ENCODE measurements at places on chromosomes 7 and 10.

- H3K27me3 ChIP-seq = peaks cover 10% of the 10 kb centered on the region
- no peaks in the 10 kb centered on the region for H3K4me1 ChIP-seq
- DNase-seq = no peak
Observed at GRCh38 chr7:21640105-21640504, 97.3 kb downstream of the DNAH11 start.

DNA sequence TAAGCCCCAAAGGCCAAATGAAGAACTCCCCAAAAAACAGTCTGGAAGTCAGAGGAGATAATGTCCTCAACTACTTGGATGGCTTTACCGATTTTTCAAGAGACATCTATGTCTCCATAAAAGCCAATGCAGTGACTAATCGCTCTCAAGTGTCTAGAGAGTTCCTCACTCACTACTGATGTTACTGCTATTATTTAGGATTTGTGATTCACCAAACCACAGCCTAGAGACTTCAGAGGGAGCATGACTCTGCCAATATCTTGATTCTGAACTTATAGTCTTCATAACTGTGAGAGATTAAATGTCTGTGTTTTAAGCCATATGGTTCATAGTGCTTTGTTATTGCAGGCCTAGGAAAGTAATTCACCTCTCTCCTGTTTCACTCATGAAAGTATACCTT, 160.2 kb downstream of the IPMK start:
- no peaks in the 10 kb centered on the region for H3K4me1 ChIP-seq
- H3K4me3 ChIP-seq = no peak overlapping the region
- H3K27me3 ChIP-seq = peaks cover 4% of the 10 kb centered on the region
- no peak overlapping the region for H3K27ac ChIP-seq
- no peaks in the 10 kb centered on the region for H3K36me3 ChIP-seq

DNA sequence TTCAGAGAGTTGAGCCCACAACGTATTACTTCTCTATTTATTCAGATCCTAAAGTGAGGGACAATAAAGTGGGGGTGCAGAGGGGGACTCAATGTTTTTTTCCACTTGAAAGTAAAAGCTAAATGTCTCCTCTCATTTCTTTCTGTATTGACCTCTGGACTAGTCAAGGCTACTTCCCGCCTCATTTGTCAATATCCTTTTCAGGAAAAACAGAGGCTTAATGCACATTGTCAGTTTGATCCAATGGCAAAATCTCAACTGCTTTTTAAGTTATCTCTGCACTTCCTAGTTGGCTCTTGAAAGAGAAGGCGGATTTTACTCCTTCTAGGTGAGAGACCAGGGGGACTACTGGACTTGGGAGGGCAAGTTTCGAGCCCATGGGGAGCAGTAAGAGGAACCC, 56.4 kb downstream of the HIPK2 start:
- H3K27ac ChIP-seq = no peak overlapping the region
- no peak overlapping the region for H3K4me3 ChIP-seq
- H3K4me1 ChIP-seq = peaks cover 9% of the 10 kb centered on the region
- DNase-seq = no peak
- no peaks in the 10 kb centered on the region for H3K27me3 ChIP-seq

DNA sequence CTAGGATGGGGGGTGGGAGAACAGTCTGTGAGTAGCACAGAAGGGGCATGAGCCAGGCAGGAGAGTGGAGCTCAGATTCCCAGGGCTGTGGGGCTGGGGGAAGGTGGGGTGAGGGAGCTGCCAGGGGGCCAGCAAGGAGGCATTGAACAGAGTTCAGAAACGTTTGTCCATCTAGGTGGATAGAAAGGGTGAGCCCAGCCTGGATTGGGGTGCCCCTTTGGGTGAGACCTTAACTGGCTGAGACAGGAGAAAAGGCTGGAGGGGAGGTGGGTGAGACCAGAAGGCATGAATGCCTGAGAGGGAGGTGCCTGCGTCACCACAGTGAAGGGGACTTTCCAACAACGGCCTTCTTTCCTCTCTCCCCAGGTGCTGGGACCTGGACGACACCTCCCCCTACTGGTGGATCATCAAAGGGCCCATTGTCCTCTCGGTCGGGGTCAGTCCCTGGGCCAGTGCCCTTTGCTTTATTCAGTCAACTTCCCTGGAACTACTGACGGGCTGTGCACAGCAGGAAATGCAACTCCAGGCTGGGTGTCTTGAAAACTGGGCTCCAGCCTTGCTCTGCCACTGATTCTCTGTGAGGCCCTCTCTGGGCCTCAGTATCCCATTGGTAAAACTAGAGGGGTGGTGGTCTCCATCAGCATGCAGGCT, 11.0 kb downstream of the GHRHR start:
- DNase-seq = peak; percentile 64
- no peak overlapping the region for H3K4me3 ChIP-seq
- H3K36me3 ChIP-seq = no peaks in the 10 kb centered on the region

GRCh38 chr10:116634126-116634975, 13.6 kb downstream of the PNLIPRP2 start:
- H3K4me1 ChIP-seq = no peaks in the 10 kb centered on the region
- no peak overlapping the region for H3K27ac ChIP-seq
- H3K27me3 ChIP-seq = peaks cover 6% of the 10 kb centered on the region
- H3K36me3 ChIP-seq = no peaks in the 10 kb centered on the region
- no peak overlapping the region for H3K4me3 ChIP-seq
- DNase-seq = no peak

DNA sequence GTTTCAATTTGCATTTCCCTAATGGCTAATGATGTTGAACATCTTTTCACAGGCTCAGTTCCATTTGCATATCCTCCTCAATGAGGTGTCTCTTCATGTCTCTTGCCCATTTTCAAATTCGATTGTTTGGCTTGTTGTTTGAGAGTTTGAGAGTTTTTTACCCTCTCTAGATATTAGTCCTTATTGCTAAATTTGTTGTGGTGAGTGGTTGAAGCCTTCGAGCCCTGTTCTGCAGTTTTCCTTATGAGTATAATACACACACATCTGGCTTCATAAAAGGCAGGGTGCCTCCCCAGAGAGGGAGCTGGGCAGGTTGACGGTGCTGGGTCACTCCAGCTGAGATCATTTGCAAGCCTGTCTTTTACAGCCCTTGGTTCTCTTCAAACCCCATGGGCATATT, 65.1 kb downstream of the RGS10 start:
- peaks cover 28% of the 10 kb centered on the region for H3K4me1 ChIP-seq
- no peaks in the 10 kb centered on the region for H3K36me3 ChIP-seq
- H3K4me3 ChIP-seq = no peak overlapping the region
- no peak overlapping the region for H3K27ac ChIP-seq

GRCh38 chr10:121325490-121326231, 272.6 kb downstream of the FGFR2 start:
- no peak overlapping the region for H3K4me3 ChIP-seq
- no peak overlapping the region for H3K27ac ChIP-seq
- H3K27me3 ChIP-seq = no peaks in the 10 kb centered on the region
- DNase-seq = no peak
- no peaks in the 10 kb centered on the region for H3K4me1 ChIP-seq

- H3K36me3 ChIP-seq = peaks cover 3% of the 10 kb centered on the region
- peaks cover 2% of the 10 kb centered on the region for H3K4me1 ChIP-seq
- H3K27ac ChIP-seq = no peak overlapping the region
Observed at GRCh38 chr7:38296059-38296857, 22.8 kb upstream of the TARP start.

DNA sequence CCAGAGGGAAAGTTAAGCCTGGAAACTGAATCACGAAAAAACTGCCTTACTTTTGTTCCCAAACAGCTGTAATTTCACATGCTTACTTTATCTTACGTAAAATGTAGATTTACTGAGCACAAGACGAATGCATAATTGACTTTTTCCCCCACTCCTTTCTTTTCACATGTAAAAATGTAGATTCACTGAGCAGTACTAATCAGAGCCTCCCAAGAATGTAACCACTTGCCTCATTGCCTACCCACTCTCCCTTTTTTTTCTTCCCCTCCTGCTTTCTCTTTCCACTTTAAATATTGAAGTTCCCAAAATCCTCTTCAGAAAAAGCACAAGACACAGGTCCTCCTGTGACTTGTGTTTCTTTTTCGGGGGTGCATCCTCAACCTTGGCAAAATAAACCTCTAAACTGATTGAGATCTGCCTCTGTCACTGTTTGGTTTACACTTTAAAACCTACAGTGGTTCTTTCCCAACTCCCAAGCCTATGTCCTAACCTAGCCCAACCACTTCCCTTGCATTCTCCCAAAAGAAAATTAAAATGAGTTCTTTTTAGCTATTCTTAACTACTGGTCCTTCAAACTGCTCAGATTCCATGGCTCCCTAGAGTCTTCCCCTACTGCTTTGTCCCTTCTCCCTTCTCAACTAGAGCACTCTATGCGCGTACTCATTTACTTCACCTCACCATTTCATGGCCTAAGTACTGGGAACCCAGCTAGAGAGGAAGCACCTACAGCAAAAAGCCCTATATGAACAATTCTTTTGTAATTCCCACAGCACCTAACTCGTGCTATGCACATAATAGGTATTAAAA, 236.6 kb upstream of the MKLN1 start:
- no peaks in the 10 kb centered on the region for H3K27me3 ChIP-seq
- no peak overlapping the region for H3K4me3 ChIP-seq
- H3K27ac ChIP-seq = no peak overlapping the region
- H3K36me3 ChIP-seq = peaks cover 53% of the 10 kb centered on the region
- no peak for DNase-seq

GRCh38 chr7:4799508-4800268, 24.3 kb downstream of the AP5Z1 start:
- H3K36me3 ChIP-seq = no peaks in the 10 kb centered on the region
- no peak overlapping the region for H3K4me3 ChIP-seq
- no peaks in the 10 kb centered on the region for H3K27me3 ChIP-seq
- H3K4me1 ChIP-seq = no peaks in the 10 kb centered on the region

DNA sequence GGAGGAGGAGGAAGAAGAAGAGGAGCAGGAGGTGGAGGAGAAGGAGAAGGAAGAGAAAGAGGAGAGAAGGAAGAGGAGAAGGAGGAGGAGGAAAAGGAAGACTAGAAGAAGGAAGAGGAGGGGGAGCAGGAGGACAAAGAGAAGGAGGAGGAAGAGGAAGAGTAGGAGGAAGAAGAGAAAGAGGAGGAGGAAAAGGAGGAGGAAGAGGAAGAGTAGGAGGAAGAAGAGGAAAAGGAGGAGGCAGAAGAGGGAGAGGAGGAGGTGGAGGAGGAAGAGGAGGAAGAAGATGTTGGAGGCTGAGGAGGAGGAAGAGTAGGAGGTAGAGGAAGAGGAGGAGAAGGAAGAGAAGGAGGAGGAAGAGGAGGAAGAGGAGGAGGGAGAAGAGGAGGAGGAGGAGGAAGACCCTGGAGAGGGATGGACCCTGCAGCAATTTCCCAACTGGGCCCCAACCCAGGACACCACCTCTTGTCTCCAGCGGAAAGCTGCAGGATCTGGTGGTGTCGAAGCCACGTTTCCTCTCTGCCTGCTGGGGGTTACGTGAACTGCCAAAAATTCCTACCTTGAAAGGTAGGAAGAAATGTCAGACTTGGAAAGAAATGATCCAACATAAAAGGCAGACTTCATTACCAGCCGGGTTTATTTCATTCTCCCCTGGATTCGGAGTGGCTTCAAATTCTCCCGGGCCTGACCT, 38.9 kb downstream of the COL26A1 start:
- H3K4me3 ChIP-seq = no peak overlapping the region
- H3K36me3 ChIP-seq = no peaks in the 10 kb centered on the region
- no peak for DNase-seq
- H3K27ac ChIP-seq = no peak overlapping the region

- H3K27me3 ChIP-seq = no peaks in the 10 kb centered on the region
- no peak overlapping the region for H3K27ac ChIP-seq
- no peaks in the 10 kb centered on the region for H3K36me3 ChIP-seq
- no peaks in the 10 kb centered on the region for H3K4me1 ChIP-seq
Observed at GRCh38 chr10:90407131-90407530, 450.7 kb downstream of the HTR7 start.

GRCh38 chr10:112708461-112708860, 241.6 kb upstream of the TCF7L2 start:
- no peak overlapping the region for H3K4me3 ChIP-seq
- no peaks in the 10 kb centered on the region for H3K36me3 ChIP-seq
- no peaks in the 10 kb centered on the region for H3K4me1 ChIP-seq
- H3K27me3 ChIP-seq = no peaks in the 10 kb centered on the region
- no peak overlapping the region for H3K27ac ChIP-seq

- H3K4me3 ChIP-seq = no peak overlapping the region
- H3K4me1 ChIP-seq = no peaks in the 10 kb centered on the region
- DNase-seq = no peak
Observed at GRCh38 chr10:126264102-126265018, 123.9 kb downstream of the ADAM12 start.

DNA sequence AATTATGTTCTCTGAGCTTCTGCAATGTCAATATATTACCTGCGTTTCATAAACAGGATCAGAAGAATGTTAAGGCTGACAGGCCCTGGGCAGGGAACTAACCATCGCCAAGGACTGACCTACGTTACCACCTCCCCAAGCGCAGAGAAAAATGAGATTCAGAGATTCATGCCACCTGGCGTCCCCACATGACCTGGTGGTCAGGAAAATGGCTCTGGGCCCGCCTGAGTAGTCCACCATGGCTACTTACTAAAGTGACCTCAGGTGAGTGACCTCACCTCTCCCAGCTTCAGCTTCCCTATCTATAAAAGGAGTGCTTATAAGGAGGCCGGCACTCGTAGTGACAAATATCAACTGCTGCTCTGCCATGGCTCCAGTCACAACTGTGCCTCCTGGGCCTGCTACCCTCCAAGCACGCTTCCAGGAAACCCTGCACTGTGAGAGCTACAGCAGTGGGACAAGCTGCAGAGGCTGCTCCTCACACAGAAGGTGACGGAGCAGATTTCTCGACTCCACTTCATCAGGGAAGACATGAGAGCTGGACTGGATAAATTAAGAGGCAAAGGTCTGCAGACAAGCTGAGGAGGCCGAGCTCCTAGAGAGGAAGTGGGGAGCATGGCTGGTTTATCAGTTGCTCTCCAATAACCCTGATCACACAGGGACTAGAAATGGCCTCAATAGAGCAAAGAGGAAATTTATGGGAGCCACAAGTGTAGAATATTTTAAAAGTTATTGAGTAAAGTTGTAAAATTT, 103.0 kb downstream of the RNF216 start:
- H3K27ac ChIP-seq = no peak overlapping the region
- peaks cover 3% of the 10 kb centered on the region for H3K36me3 ChIP-seq
- no peak overlapping the region for H3K4me3 ChIP-seq
- H3K27me3 ChIP-seq = no peaks in the 10 kb centered on the region

DNA sequence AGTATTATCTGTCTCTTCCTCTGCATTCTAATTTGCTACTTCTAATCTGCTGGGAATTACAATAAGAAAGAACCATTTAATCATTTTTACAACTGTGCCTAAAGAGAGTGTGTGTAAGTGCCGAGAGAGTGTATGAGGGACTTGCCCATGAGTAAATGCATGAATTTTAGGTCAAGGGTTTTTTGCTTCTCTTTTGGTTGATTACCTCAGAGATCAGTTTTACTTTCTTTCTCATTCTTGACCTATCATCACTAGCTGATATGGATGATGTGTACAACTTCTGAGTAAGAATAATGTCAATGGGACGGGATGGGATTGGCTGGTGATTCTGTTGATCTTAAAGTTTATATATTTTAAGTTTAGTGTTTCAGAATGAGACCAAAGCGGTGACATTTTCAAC, 47.8 kb downstream of the IKZF1 start:
- peaks cover 96% of the 10 kb centered on the region for H3K4me1 ChIP-seq
- peak overlapping the region; percentile 92 for H3K27ac ChIP-seq
- no peak for DNase-seq
- peaks cover 85% of the 10 kb centered on the region for H3K36me3 ChIP-seq
